ENCODE measurements at places on chromosomes 13 and 19.

GRCh38 chr13:28533441-28534166 is 38.7 kb upstream of the FLT1 start:
- no peak for DNase-seq

- no peak for DNase-seq
Measured at GRCh38 chr13:51832471-51833152, 12.4 kb downstream of the TMEM272 start.

DNA sequence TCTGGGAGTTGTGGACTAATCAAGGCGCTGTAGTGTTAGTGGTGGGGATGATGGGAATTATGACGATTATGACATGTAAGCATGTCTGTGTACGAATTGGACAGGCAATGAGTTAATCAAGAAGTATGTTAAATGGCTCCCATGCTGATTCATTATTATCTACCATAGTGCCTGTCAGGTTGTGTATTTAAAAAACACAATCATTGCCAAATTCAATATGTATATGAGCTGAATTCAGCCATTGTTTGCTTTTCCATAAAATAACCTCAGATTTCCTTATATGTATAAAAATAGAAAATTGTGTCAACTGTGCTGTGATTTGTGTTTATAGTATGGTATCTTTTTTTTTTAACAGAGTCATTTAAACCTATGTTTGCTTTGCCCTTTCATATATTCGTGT is 37.1 kb downstream of the PCCA start:
- no peak for DNase-seq

- no peak for DNase-seq
Measured at GRCh38 chr19:36605101-36605876, at the start of gene ZNF382. Gene ZNF382, plus strand, starts transcription at chr19:36605313. Its CDS starts 4,602 bp downstream, at chr19:36609915.

DNA sequence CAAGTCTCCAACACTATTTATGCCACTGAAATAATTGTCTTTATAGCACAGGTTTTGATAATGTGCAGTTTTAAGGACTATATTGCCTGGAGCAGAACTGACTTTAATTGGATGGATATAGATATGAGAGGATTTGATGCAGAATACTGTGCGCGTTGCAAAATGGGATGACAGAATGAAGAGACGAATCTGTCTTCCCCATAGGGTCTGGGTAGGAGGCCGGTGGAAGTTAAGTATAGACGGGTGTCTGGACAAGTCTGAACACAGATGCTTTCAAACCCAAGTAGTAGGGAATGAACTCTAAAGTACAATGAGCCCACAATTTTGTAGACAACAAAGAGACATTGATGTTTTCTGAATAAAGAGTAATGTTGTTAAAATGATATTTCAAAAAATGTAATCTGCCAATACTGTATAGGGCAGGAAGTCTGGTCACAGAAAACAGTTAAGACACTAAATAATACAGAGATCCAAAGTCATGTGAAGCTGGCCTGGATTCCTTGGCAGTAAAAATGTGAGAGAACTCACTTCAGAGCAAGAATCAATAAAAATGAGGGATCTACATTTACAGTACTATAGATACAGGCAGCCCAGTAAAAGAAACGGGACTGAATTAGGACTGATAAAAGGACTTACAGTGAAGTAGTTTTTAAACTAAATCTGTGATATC is 125.5 kb downstream of the ENOX1 start:
- no peak for DNase-seq
